ENCODE measurements at places on chromosomes 5 and 9. TPM values are rescaled to one million over a fixed set of nuclear protein-coding genes. Genes with fewer than 3 reads are reported as not detected.

The C5 gene
- 54.6 TPM for polyA plus RNA-seq

The BHMT gene
- 1.3 TPM for polyA plus RNA-seq

The EQTN gene
- polyA plus RNA-seq: 0.50 TPM

The SMIM32 gene
- 0.32 TPM for polyA plus RNA-seq

The GTF2H2 gene
- polyA plus RNA-seq: 53.4 TPM

The PDGFRB gene
- 216 TPM for polyA plus RNA-seq

The IL7R gene
- polyA plus RNA-seq: 10.0 TPM

The LHX2 gene
- polyA plus RNA-seq: 0.14 TPM

The PRRX2 gene
- polyA plus RNA-seq: 1.2 TPM

The CACFD1 gene
- polyA plus RNA-seq: 22.3 TPM

The C9orf153 gene
- polyA plus RNA-seq: 1.4 TPM

The FCN2 gene
- polyA plus RNA-seq: not detected

The HTR1A gene
- polyA plus RNA-seq: 0.09 TPM

The IFNA16 gene
- not detected for polyA plus RNA-seq

The WNK2 gene
- 7.3 TPM for polyA plus RNA-seq

The GRM6 gene
- polyA plus RNA-seq: 1.8 TPM

The SOX30 gene
- polyA plus RNA-seq: 0.24 TPM

The SPTLC1 gene
- 77.2 TPM for polyA plus RNA-seq

The NMUR2 gene
- 0.34 TPM for polyA plus RNA-seq

The S100Z gene
- polyA plus RNA-seq: 0.26 TPM

The ASPN gene
- polyA plus RNA-seq: 13.9 TPM

The ANKRD34B gene
- not detected for polyA plus RNA-seq

The MYMK gene
- not detected for polyA plus RNA-seq

The CREB3 gene
- polyA plus RNA-seq: 40.7 TPM

The FOXD4L4 gene
- polyA plus RNA-seq: not detected

The CNTFR gene
- polyA plus RNA-seq: 24.6 TPM

The LCN10 gene
- 0.12 TPM for polyA plus RNA-seq

The OGN gene
- polyA plus RNA-seq: 201 TPM

The SARDH gene
- 10.5 TPM for polyA plus RNA-seq

The PCDHGB3 gene
- 2.5 TPM for polyA plus RNA-seq

The AK8 gene
- 1.4 TPM for polyA plus RNA-seq

The SMIM27 gene
- 12.0 TPM for polyA plus RNA-seq

The DOK3 gene
- polyA plus RNA-seq: 5.6 TPM

The SPAG8 gene
- 11.7 TPM for polyA plus RNA-seq

The PDE6A gene
- polyA plus RNA-seq: 0.14 TPM

The NRARP gene
- 7.5 TPM for polyA plus RNA-seq

The ANKDD1B gene
- 3.8 TPM for polyA plus RNA-seq

The ADAMTS6 gene
- 13.5 TPM for polyA plus RNA-seq

The PSIP1 gene
- polyA plus RNA-seq: 219 TPM

The HRH2 gene
- polyA plus RNA-seq: 7.3 TPM
